ENCODE measurements at places on chromosomes 11 and 22.

- DNase-seq = no peak
Observed at GRCh38 chr11:1749395-1750351, 722 bp downstream of the IFITM10 start.

DNA sequence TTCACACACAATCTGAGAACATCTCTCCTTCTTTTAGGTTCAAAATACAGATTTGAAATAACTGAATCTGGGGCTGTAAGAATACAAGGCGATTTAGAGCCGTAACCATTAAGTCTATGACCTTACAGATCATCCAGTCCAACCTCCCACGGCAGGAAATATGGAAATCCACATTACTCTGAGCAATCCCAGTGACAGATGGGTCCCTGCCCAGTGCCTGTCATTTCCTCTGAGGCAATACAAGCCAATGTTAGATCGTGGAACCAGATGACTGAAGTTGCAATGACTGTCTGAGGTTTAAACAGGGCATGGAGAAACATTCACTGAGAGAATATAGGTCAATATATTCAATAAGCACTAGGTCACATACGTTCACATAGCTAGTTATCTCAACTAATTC is 77.4 kb upstream of the OR5AK2 start:
- no peak for DNase-seq

GRCh38 chr11:117884994-117885393 is 8.5 kb upstream of the FXYD6 start:
- DNase-seq = no peak

- DNase-seq = no peak
Observed at GRCh38 chr11:65559951-65560537, 1.9 kb upstream of the LTBP3 start.

GRCh38 chr22:45284705-45285262 is at the start of gene UPK3A:
Gene UPK3A (plus strand): TSS chr22:45284949. CDS start chr22:45285014, 65 bp downstream.
- DNase-seq = peak; percentile 36
